ENCODE measurements at places on chromosomes 2 and 18. TPM values are rescaled to one million over a fixed set of nuclear protein-coding genes. Genes with fewer than 3 reads are reported as not detected.

CPS1 gene
- 44.9 TPM for total RNA-seq

FSIP2 gene
- total RNA-seq = 0.04 TPM

ACMSD gene
- total RNA-seq = not detected

SRD5A2 gene
- not detected for total RNA-seq

GREB1 gene
- 61.2 TPM for total RNA-seq

SOCS6 gene
- total RNA-seq = 49.0 TPM

CHRNG gene
- total RNA-seq = not detected

NCL gene
- total RNA-seq = 1,144 TPM

GDF7 gene
- total RNA-seq = 10.2 TPM

SF3B6 gene
- 182 TPM for total RNA-seq

DCDC2C gene
- total RNA-seq = not detected

FAM228A gene
- total RNA-seq = not detected

INPP5D gene
- total RNA-seq = 17.7 TPM

TBC1D8 gene
- total RNA-seq = 45.1 TPM

SUCLG1 gene
- total RNA-seq = 177 TPM

PRSS56 gene
- not detected for total RNA-seq

CCDC74B gene
- 0.11 TPM for total RNA-seq

IL1RN gene
- total RNA-seq = 21.2 TPM

IL37 gene
- not detected for total RNA-seq

GREB1L gene
- 0.63 TPM for total RNA-seq

SIX3 gene
- not detected for total RNA-seq

ADD2 gene
- 0.13 TPM for total RNA-seq

FZD7 gene
- total RNA-seq = 0.13 TPM

TMEM169 gene
- 4.5 TPM for total RNA-seq

ICOS gene
- total RNA-seq = not detected

HS1BP3 gene
- 22.0 TPM for total RNA-seq

CUL3 gene
- total RNA-seq = 62.3 TPM

SPR gene
- 96.0 TPM for total RNA-seq

ZBTB7C gene
- 0.04 TPM for total RNA-seq

KCNG2 gene
- not detected for total RNA-seq
